ENCODE measurements at places on chromosomes 4 and X.

DNA sequence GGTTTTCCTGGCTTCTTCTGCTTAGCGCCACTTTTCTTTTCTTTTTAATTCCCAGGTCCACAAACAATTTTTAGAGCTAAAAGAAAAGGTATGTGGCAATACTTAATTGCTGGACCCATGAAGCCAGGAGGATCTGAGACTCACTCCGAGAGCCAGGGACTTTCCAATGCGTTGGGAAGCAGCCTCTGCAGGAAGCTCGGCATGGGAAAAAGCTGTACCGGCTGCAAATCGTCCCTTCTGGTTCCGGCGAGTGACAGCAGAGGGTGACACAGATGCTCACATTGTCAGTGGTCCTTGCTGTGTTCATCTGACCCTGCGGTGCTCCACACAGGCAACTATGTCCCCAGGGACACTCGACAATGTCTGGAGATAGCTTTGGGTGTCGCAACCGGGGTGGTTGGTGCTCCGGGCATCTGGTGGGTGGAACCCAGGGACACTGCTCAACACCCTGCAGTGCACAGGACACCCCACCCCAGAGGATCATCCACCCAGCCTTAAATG is 164.0 kb downstream of the PRKX start:
- no peak for DNase-seq

DNA sequence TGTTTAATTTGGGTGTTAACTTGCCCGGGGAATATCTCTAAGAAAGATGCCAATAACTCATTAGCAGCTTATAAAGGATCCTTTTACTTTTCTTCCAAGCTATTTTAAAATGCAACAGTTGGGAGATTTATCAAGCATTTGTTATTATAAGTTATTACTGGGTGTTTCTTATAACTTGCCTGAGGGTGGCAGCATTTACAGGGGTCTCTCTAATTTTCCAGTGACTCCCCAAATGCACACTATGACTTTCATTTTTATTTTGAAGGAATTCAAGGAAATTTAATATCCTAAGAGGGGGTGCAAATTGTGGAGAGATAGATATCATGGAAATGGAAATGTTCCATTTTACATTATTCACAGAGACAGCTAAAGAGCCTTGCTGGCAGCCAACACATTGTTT is 138.0 kb downstream of the PDGFRA start:
- DNase-seq: no peak

DNA sequence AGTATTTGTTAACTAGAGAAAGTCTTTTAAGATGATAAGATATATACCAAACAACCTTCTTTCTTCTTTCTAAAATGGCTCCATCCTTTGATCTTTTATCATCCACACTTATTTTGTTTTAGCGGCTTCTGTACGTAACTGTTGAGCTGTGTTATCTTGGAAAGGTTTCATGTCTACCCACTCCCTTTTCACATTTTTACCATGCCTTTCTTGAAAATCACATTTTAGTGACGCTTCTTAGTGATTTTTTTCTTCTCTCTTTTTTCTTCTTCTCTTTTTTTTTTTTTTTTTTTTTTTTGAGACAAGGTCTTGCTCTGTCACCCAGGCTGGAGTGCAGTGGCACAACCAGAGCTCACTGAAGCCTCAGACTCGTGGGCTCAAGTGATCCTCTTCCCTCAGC is 135.1 kb downstream of the CHIC2 start:
- no peak for DNase-seq

DNA sequence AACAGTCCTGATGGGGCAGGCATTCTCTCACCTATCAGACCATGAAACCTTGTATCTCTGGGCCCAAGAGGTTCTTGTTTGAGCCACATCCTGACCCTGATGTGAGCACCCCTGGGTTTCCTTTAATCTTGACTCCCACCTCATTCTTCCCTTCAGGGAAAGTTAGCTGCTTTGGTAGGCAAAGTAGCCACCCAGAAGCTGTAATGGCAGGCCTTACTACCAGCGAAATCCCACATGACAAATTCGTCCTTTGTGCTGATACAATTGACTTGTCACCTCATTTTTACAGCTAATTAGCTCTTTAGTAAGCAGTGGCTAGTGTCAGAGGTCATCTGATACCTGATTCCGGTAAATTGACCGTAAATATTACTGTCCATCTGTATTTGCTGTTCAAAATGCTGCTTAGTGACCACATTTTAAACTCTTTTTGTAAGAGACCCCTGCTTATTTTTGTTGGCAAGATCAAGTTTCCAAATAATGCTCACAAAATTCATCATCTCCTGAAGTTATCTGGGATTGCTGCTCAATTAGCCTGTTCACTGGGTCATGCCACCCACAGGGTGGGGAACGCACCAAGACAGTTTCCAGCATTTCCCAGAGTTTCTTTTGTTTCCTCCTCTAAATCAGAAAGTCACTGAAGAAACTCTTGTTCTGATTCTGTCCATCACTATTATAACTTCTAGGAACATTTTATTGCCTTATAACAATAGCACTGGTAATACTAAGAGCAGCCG is 329.7 kb downstream of the GPAT3 start:
- DNase-seq: no peak
